ENCODE measurements at places on chromosomes 2 and 18.

- no peak for DNase-seq
Observed at GRCh38 chr2:10016001-10016801, 27.1 kb upstream of the KLF11 start.

DNA sequence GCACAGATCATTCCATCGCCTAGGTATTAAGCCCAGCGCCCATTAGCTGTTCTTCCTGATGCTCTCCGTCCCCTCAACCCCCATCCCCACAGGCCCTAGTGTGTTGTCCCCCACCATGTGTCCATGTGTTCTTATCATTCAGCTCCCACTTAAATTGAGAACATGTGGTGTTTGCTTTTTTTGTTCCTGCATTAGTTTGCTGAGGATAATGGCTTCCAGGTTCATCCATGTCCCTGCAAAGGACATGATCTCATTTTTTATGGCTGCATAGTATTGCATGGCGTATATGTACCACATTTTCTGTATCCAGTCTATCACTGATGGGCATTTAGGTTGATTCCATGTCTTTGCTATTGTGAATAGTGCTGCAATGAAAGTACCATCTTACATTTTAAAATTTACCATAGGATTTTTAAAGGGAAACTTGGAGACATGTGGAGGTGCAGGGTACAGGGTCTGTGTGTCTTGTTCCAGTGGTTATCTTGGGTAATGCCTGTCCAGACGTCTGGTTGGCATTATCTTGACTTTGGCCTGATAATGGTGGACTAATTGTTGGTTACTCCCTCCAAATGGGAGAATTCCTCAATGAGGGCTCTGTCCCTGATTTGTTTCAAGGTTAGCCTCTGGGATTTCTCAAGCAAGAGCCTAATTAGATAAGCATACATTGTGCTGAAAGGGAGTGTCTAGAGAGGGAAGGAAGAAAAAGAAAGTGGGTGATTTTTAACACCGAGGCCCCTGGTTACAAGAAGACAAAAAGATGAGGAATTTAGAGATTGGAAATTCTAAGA lies 21.6 kb downstream of the KLHL23 start:
- DNase-seq: no peak

GRCh38 chr2:234446404-234447076 lies 50.3 kb downstream of the ARL4C start:
- peak; percentile 58 for DNase-seq

GRCh38 chr18:34495506-34495905 lies 214.6 kb upstream of the DTNA start:
- no peak for DNase-seq

DNA sequence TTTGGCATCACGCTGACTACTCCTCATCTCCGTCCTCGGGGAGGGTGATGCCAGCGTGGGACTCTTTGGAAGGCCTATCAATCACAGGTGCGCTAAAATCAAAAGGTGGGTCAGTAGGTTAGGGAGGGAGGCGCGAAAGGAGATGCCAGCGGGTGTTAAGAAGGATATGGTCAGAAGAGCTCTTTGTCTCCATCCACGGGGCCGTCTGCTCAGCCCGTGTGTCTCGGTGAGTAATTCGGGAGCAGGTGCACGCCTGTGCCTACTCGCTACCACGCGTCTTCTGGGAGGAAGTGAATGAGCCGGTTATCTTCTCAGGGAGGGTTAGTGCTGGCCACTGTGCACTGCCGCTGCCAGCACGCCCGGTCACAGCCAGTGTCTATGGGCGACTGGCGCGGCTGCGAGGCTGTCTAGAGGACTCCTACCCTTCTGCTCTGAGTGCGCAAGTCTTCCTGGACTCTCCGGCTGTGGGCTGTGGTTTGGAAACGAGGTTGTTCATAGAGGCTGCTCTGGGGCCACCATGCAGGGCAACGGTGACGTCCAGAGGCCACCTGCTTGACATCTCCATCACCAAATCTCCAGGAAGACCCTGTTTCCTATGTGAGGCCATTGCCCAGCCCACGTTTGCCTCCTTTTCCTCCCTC lies 153.4 kb downstream of the MBP start:
- no peak for DNase-seq

GRCh38 chr2:177141866-177142265 lies 70.7 kb upstream of the HNRNPA3 start:
- no peak for DNase-seq

DNA sequence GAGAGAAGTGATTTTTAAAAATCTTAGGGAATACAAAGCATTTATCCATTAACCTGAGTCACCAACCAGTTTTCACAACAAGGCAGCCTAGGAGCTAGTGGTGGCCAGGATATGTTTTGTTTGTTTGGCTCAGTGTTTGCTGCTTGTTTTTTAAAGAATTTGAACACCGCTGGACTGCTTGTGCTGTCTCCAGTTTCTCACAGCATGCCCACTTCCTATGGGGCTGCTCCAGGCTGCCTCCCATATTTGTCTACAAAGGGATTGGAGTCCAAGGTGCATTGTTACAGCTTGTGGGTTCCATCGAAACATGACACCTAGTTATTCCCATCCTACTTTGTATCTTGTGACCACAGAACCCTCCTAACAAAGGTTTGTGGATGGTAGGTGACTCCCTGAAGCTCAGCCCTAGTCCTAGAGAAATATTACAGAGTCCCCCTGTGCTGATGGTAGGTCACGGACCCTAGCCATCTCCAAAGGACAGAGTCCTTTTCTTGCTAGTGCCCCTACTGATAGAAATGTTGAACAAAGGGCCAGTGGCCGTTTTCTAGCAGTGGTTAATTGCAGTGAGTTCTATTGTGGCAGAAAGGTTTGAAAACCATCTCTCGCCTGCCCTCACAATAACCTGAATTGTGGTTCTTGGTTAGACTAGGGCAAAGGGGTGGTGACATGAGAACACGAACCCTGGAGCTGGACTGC lies 23.2 kb downstream of the GPR39 start:
- DNase-seq: no peak

GRCh38 chr2:118202707-118203303 lies 114.5 kb downstream of the INSIG2 start:
- DNase-seq: no peak

GRCh38 chr2:129231924-129232323 lies 747.5 kb upstream of the RAB6C start:
- DNase-seq: no peak

GRCh38 chr18:46502444-46502843 lies 154.6 kb downstream of the LOXHD1 start:
- DNase-seq: no peak

- DNase-seq: no peak
Observed at GRCh38 chr18:62928326-62928725, 213.0 kb downstream of the PHLPP1 start.

GRCh38 chr2:152483276-152484063 lies 148.5 kb downstream of the FMNL2 start:
- DNase-seq: no peak

DNA sequence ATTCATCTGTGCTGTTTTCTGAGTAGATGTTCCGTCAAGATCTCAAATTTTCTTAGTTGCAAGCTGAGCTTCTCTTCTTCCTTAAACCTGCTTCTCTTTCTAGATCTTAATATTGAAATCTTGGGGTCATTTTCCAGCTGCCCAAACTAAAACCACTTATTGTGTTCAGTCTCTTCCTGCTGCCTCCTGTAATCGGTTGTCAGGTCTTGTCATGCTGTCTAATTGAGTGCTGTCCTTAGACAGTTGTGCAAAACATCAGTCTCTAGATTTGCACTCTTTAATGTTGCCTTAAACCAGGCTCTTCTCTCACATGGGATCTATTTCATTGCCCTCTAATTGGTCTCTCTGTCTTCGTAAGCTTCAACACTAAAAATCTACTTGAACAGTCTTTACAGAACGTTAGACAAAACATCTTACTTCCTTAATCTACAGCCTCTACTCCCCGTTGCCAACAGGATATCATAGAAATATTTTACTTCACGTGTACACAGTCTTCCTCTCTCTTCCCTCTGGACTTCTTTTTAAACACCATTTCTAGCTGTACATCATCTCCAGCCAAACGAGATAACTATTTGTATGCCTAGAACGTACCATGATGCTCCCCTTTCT lies 34.9 kb downstream of the GPD2 start:
- DNase-seq: no peak

GRCh38 chr2:100767224-100767653 lies 52.7 kb upstream of the NPAS2 start:
- no peak for DNase-seq

GRCh38 chr2:203470371-203470770 lies 64.7 kb downstream of the RAPH1 start:
- DNase-seq: no peak

- DNase-seq: no peak
Observed at GRCh38 chr2:68031542-68032160, 31.2 kb downstream of the C1D start.

- DNase-seq: no peak
Observed at GRCh38 chr18:51716277-51716676, 518.8 kb upstream of the MEX3C start.

- DNase-seq: no peak
Observed at GRCh38 chr2:134327367-134327766, 73.5 kb downstream of the MGAT5 start.

DNA sequence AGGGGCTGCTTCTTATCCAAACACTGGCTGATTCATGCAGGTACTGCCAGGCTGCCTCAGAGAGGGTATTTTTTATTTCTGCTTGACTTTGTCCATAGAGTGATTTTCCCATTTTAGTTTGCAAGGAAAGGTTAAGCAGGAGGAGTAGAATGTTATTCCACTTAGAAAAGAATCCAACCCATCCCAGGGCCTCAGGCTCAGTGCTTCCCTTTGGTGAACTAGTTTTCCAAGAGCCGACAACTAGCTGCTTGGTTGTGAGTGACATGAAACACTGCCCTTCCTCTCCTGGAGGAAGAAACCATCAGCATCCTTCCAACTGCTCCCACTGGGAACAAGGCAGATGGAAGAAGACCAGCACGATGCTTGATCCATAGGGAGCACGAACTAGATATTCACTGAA lies 58.5 kb downstream of the BCL2 start:
- DNase-seq: no peak

DNA sequence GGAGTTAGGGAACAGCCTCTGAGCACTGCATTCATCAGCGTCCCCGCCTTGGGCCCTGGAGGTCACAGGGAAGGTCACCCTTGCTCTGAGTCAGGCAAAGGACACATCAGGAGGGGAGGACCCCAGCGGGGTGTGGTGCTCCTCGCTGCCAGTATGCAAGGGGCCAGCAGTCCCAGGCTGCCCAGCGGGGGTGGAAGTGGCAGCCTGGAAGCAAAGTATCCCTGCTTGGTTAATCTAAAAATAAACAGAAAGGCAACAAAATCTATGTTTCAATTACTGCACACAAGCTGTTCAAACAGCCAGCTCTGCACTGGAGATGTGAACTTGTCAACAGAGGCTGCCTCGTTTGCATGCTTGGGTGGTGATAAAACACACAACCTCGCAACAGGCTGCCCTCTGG lies 164.1 kb downstream of the KLHL29 start:
- no peak for DNase-seq

- DNase-seq: no peak
Observed at GRCh38 chr2:2846332-2847208, 515.5 kb upstream of the MYT1L start.

DNA sequence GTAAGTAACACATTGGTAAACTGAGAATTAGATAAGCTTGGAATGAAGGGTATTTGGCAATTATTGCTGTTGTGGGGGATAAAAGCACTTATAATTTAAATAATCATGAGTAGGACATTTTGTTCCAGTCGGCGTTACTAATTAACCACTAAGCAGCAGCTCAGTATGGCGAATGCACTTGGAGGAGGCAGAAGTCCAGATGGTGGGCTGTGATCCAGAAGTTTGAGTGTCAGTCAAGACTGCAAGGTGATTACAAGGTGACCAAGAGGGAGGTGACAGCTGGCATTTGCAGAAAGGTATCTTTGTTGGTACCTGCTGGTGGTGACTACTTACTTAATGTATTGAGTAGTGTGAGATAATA lies 643.6 kb upstream of the FAM98A start:
- DNase-seq: no peak

DNA sequence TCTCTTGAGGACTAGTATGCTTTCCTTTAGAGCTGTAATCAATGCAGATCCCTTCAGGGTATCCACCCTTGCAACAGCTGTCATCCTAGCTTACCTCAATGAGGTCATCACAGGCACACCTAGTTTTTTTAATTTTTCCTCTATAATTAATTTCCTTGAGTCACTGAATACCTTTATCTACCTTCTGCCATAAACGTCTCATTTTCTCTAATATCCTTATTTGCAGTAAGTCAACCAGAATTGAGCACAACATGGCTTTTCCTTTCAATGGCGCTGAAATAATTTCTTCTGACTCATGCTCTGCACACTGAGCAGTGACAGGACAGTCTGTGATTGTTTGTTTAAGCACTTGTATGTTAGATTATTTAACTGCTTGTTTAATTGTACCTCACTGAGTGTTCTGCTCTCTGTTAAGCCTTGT lies 49.4 kb downstream of the ETAA1 start:
- no peak for DNase-seq

GRCh38 chr18:79569720-79570119 lies 109.9 kb upstream of the CTDP1 start:
- DNase-seq: no peak

- peak; percentile 81 for DNase-seq
Observed at GRCh38 chr2:99559075-99559662, 69.4 kb upstream of the REV1 start.

DNA sequence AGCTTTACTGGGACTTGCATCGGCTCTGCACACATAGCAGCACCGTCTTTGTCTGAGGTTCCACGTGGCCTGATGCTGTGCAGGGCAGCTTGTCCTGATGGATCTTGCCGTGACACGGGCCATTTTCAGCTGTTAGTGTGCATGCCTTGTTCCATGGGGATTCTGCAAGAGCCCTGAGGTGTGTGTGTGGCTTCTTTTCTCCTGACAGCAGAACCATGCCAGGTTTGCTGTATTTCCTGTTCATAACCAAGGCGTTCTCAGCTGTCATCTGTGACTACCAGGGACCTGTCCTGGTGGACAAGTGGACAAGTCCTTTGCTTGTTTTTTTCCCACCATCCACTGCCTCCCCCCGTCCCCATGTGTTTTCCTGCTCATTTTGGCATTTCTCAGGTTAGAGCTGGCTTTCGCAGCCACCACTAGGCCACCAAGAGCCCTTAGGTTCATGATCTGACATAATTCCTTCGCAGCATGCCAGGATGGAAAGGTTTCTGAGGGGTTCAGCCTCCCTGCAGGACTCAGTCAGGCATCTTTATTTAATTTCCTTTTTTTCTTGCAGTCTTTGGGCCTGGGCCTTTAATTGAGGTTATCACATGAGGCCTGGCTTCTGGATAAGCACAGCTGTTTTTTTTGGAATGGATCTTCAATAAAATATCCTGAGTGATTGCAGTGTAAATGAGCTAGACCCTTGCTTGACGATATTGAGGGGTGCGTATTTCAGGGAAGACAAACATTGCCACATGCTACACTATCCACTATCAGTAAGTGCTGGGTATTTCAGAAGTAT lies 139.4 kb downstream of the NCK2 start:
- no peak for DNase-seq

- no peak for DNase-seq
Observed at GRCh38 chr2:705971-706511, 28.8 kb upstream of the TMEM18 start.

GRCh38 chr2:232088771-232089170 lies 127.3 kb downstream of the DIS3L2 start:
- DNase-seq: no peak

GRCh38 chr2:18172607-18173006 lies 294.1 kb downstream of the KCNS3 start:
- no peak for DNase-seq

GRCh38 chr18:31585991-31586390 lies 5.7 kb upstream of the TTR start:
- DNase-seq: no peak

GRCh38 chr18:70151614-70152013 lies 53.9 kb downstream of the RTTN start:
- DNase-seq: no peak

Data from stimulated activated CD4-positive, alpha-beta T cell treated with anti-CD3 and anti-CD28 coated beads, TNF-alpha, amount 100 ng/mL, for 48 hours (primary cell).